ENCODE measurements at places on chromosomes 5 and 9.

DNA sequence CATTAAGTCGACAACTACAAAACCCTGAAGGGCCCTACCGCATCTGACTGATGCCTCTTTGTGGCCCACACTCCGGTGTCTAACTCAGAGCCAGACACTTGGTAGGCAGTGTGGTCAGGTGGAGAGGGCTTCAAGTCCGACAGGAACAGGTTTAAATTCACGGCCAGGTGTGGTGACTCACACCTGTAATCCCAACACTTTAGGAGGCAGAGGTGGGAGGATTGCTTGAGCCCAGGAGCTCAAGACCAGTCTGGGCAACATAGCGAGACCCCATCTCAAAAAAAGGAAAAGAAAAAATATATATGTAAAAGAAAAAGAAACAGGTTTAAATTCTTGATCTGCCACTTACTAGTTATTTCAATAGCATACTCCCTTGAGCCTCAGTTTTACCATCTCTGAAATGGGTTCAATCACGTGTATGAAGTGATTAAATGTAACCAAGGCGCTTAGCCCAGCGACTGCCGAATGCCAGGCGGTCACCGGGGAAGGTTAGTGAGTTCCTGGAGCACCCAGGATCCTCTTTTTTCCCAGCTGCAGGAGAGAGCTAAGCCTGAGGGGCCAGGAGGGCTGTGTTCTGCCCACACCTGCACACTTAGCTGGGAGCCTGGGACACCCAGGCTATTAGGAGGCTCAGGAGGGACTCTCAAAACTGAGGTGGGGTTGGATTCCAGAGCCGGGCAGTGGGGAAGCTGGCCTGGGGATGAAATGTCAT lies 943 bp downstream of the CLTB start:
- DNase-seq: no peak

- DNase-seq: no peak
Measured at GRCh38 chr9:125593581-125594222, 113.3 kb downstream of the MAPKAP1 start.

DNA sequence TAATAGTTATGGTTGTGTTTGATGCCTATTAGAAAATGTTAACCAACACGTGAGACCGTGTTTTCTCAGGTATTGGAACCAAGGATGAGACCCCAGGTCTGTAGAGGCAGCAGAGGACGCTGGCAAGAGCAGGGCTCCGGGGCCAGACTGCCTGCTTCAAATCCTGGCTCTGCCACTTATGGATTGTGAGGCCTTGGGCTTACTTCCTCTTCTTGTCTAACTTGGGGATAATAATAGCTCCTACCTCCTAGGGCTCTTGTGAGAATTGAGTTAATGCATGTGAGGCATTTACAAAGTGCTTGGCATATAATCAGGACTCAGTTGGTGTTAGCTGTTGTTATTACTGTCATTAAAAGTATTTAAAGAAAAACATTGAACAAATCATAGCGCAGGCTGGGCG lies 85.5 kb upstream of the PITX1 start:
- DNase-seq: peak; percentile 58

- no peak for DNase-seq
Measured at GRCh38 chr5:16482891-16483290, 17.3 kb upstream of the ZNF622 start.

GRCh38 chr9:92631452-92632343 lies 38.2 kb downstream of the IPPK start:
- DNase-seq: no peak

- DNase-seq: no peak
Measured at GRCh38 chr9:14926941-14927624, 16.9 kb upstream of the FREM1 start.

- peak; percentile 2 for DNase-seq
Measured at GRCh38 chr9:6910032-6910431, 152.3 kb downstream of the KDM4C start.

GRCh38 chr5:179800696-179801201 lies 5.9 kb downstream of the MGAT4B start:
- no peak for DNase-seq

- DNase-seq: no peak
Measured at GRCh38 chr5:81068063-81068462, 107.9 kb downstream of the RASGRF2 start.

- DNase-seq: peak; percentile 10
Measured at GRCh38 chr9:108184941-108185340, 670.8 kb downstream of the ACTL7B start.

GRCh38 chr9:123422635-123423310 lies 66.8 kb downstream of the CRB2 start:
- no peak for DNase-seq

GRCh38 chr5:31119938-31120641 lies 73.4 kb upstream of the CDH6 start:
- DNase-seq: no peak

GRCh38 chr9:90999425-91000397 lies 198.1 kb downstream of the SYK start:
- DNase-seq: no peak

GRCh38 chr9:16135968-16136367 lies 583.1 kb downstream of the CCDC171 start:
- DNase-seq: no peak

- DNase-seq: no peak
Measured at GRCh38 chr9:85978496-85978895, 37.5 kb downstream of the NAA35 start.

DNA sequence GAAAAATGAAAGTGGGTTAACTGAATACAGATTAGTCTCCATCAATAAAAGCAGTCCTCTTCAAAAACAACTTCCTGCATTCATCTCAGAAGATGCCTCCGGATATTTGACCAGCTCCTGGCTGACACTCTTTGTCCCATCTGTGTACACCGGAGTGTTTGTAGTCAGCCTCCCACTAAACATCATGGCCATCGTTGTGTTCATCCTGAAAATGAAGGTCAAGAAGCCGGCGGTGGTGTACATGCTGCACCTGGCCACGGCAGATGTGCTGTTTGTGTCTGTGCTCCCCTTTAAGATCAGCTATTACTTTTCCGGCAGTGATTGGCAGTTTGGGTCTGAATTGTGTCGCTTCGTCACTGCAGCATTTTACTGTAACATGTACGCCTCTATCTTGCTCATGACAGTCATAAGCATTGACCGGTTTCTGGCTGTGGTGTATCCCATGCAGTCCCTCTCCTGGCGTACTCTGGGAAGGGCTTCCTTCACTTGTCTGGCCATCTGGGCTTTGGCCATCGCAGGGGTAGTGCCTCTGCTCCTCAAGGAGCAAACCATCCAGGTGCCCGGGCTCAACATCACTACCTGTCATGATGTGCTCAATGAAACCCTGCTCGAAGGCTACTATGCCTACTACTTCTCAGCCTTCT lies 16.6 kb downstream of the F2R start:
- no peak for DNase-seq

DNA sequence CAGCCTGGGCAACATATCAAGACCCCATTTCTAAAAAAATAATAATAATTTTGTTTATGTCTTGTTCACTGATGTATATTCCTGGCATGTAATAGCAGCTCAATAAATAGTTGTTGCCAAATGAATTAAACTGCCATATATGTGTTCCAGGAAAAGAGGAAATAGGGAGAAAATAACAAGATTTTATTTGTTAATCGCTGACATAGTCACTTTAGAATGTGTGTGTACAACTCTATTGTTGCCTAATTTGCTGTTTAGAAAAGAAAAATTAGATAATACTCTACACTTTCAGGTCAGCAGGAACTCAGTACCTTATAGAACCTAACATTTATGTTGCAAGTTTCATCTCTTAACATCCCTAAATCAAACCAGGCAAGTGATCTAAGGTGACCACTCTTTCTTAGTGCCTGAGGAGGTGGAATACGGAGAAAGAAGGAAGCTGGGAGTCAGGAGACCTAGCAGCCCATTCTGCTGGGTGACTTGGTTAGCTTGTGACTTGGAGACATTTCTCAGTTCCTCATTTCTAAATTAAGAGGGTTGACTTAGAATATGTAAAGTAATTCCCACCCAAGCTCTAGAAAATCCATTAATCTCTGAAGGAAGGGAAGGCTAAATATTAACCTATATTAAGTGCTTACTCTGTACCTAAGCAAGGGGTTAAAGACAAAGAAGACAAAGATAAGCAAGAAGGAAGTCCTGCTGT lies 110.3 kb upstream of the IQGAP2 start:
- peak; percentile 82 for DNase-seq

GRCh38 chr5:147461915-147462314 lies 48.0 kb downstream of the DPYSL3 start:
- DNase-seq: no peak

- DNase-seq: no peak
Measured at GRCh38 chr5:10329446-10329819, 21.7 kb upstream of the CMBL start.

- peak; percentile 82 for DNase-seq
Measured at GRCh38 chr5:111756581-111757354, at the start of gene NREP. TSS of gene NREP (minus strand) at chr5:111757194. CDS start at chr5:111755772, 1,422 bp downstream.

DNA sequence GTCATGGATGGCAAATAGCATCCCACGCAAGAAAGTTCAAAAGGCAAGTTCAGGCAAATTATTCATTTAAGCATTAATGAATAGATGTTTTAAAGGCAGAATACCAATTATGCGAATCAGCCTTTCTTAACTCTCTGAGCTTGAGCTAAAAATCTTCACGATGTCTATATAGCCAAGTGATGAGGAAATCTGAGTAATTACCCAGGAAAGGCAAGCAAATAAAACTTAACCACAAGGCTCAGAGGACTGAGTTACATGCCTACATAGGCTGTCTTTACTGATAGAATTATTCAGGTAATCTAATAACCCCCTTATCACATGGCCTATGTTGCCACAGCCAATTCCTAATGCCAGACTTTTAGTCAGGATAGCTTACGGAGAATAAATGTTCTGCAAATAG lies 120.8 kb upstream of the MTAP start:
- no peak for DNase-seq

- DNase-seq: no peak
Measured at GRCh38 chr5:60404171-60404570, 295.8 kb downstream of the DEPDC1B start.

DNA sequence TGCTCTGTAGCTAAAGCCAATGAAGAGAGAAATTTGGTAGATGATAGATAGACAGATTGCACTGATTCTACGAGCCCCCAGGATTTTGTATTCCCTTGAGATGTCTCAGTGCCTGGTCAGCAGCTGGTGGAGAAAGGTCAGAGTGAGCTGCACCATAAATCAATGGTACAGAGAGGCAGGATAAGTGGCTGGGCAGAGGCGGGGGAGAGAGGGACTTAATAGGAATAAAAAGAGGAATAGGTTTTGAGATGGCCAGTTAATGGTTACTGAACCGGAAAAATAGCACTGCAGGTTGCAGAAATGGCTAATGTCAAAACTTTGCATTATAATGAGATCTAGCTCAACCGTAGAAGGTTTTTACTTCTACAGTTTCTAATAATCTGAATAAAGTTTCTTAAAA lies 47.9 kb upstream of the SLC12A2 start:
- no peak for DNase-seq

- DNase-seq: no peak
Measured at GRCh38 chr9:129865668-129866320, 30.5 kb downstream of the USP20 start.

DNA sequence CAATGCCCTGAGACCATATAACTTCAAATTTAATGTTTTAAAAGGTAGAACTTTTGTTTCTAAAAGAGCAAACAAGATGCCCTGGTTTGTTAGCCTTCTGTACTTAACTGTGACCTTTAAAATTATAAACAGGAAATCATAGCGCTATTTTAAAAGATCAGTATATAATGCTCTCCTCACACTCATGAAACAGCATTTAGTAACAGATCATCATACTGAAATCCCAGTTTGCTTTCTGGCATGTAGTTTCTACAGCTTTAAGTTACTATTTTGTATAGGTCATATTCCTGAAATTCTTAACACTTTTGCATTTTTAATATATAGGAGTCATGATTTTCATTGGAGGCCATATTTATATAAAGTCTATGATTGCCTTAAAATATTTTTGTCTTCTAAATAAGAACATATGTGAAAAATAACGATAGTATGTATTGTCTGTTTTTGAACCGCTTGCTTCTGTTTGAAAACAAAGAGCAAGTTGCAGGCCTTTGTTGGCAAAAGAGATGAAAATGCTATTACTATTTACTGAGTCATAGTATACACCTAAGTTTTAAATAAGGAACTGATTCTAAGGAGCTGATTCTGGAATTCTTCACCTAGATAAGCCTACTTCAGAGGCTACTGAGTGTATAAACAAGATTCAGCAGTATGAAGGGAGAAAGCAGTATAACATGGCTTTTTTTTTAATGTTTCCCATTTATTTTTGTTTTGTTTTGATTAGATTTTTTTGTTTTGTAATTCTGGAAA lies 20.5 kb downstream of the SRFBP1 start:
- no peak for DNase-seq

GRCh38 chr9:135297456-135298075 lies 182.0 kb upstream of the PPP1R26 start:
- DNase-seq: no peak

GRCh38 chr5:73958037-73958436 lies 332.0 kb downstream of the ARHGEF28 start:
- DNase-seq: no peak

- DNase-seq: peak; percentile 14
Measured at GRCh38 chr5:179345433-179346321, at the start of gene ADAMTS2. TSS of gene ADAMTS2 (minus strand) at chr5:179345461. CDS start at chr5:179345328, 133 bp downstream.

DNA sequence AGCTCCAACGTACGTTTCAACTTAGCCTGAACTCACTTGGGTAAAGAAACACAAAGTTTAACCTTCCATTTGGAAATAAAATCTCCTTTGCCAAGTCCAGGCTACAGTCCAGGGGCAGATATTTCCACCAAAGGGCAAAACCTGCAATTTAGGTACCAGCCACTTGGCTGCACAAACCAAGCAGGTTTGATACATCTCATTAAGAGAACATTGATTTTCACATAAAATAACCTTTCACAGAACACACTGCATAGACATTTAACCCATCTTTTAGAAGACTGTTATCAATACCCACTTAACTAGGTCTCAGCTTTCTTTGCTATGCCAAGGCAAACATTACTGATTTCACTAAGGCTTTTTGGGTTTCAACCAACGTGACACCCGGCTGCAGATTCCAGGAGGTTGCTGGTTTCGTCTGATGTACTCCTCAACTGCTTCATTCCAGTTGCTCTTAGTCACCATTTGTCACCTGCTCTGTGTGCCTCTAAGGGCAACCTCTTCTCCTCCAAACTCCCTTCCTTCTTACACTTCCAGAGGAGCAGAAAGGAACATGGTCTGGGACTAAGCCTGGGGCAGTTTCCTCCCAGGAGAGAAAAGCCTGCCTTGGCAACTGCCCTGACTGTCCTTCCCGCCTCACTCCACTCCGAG lies 67.1 kb downstream of the EPB41L4B start:
- DNase-seq: no peak

DNA sequence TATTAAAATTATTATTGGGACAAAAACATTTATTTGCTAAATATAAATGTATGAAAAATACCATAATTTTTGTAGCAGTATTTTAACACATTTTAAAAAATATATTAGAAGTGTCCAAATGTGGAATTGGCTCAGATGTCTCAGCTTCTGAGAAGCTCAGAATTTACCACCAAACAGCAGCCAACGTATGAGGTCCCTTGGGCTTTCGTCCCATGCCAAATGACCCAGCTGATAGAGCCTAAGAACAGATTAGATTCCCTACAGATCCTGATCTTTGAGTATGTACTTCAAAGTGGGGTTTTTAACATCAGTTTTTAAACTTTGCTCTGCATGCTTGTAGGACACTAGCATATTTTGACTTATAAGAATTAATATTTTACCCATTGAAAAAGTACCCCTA lies 77.3 kb upstream of the RPS23 start:
- DNase-seq: no peak

GRCh38 chr9:37010180-37010579 lies 23.9 kb downstream of the PAX5 start:
- DNase-seq: no peak
